ENCODE measurements at places on chromosomes 12 and 14. TPM values are rescaled to one million over a fixed set of nuclear protein-coding genes. Genes with fewer than 3 reads are reported as not detected.

Gene GLT1D1
- total RNA-seq: 2.0 TPM

Gene TPPP2
- total RNA-seq: not detected

Gene PMCH
- 3.1 TPM for total RNA-seq

Gene FAM90A1
- total RNA-seq: 0.36 TPM

Gene CORO1C
- total RNA-seq: 46.1 TPM

Gene ORMDL2
- total RNA-seq: 61.2 TPM

Gene FGF23
- not detected for total RNA-seq

Gene FLRT2
- not detected for total RNA-seq

Gene DPPA3
- not detected for total RNA-seq

Gene GALNT6
- 12.4 TPM for total RNA-seq

Gene LRRIQ1
- total RNA-seq: not detected

Gene SLC8A3
- total RNA-seq: 0.24 TPM

Gene C14orf180
- total RNA-seq: not detected

Gene NEUROD4
- 0.05 TPM for total RNA-seq

Gene TMEM229B
- 1.7 TPM for total RNA-seq

Gene GALNT8
- total RNA-seq: 2.1 TPM

Gene ITGB7
- 266 TPM for total RNA-seq

Gene FOXG1
- total RNA-seq: not detected

Gene RASSF9
- not detected for total RNA-seq

Gene TTC8
- total RNA-seq: 3.5 TPM

Gene DIO3
- not detected for total RNA-seq

Gene GYS2
- total RNA-seq: 0.16 TPM

Gene MGP
- not detected for total RNA-seq

Gene SLCO1C1
- total RNA-seq: not detected

Gene GUCY2C
- total RNA-seq: not detected

Gene TSPAN11
- not detected for total RNA-seq
